CD4-positive, alpha-beta T cell treated with Interleukin-15 for 4 hours (primary cell): ENCODE measurements at places on chromosomes 3 and 15.

GRCh38 chr3:48125013-48125705 is 63.1 kb downstream of the CDC25A start:
- DNase-seq = no peak

DNA sequence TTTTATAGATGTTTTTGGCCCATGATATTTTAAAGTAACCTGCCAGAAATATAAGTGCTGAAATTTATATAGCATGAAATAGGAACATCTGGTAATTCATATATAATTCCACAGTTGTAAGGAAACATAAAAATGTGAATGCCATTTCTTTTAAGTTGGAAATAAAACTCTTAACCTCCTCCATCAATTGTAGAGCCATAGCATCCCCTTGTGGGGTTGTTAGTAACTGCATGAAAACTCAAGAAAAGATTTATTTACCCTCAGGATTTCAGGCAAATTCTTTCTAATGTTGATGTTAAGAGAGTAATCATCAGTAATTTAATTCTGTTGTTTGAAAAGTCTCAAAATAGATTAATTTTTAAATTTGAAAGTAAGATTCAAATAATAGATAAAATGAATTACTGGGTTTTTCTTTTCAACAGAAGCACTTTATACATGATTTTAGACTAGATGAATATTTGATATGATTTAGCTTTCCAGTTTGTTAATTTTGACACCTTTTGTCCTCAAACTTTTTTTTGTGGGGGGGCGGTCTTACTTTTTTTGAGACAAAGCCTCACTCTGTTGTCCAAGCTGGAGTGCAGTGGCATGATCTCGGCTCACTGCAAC is 74.7 kb downstream of the RASA2 start:
- DNase-seq = peak; percentile 74

GRCh38 chr3:143241481-143241951 is 121.9 kb downstream of the CHST2 start:
- DNase-seq = no peak

DNA sequence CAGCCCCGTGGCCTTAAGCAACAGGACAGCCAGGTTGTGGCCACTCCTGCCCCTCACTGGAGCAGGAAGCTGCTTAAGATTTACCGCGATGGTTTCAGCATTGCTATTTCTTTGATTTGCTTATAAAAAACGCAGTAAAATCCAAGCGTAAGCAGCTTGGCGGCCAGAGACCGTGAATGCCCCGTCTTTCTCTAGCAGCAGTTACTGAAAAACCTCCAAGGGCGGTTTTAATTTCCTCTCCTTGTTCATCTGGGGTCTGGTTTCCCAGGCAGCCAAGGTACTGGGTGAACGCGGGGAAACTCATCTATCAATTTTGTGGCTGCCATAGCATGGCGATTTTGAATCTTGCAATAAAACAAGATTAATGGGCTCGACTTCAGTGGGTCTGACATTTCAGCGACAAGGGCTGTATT is 130.3 kb downstream of the MINAR1 start:
- no peak for DNase-seq

DNA sequence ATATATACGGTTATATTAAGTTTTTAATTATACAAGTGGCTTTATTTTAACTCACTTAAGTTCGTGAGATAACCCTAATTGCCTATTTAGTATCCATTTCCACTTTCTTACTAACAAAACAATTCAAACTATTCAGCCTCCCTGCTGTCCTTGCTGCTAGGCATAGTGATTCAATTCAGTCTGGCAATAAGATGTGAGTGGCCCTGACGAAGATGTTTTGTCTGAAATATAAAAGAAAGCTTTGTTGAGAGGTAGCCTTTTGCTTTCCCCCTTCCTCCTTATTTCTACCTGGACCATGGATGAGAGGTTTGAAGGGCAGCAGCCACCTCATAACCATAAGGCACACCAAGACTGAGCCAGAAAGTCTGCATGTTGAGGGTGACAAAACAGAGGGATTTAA is 89.3 kb upstream of the TRIM42 start:
- DNase-seq = no peak

GRCh38 chr3:139994891-139995290 is 59.9 kb downstream of the CLSTN2 start:
- no peak for DNase-seq

- no peak for DNase-seq
Observed at GRCh38 chr3:39168156-39168780, 14.9 kb upstream of the CSRNP1 start.

DNA sequence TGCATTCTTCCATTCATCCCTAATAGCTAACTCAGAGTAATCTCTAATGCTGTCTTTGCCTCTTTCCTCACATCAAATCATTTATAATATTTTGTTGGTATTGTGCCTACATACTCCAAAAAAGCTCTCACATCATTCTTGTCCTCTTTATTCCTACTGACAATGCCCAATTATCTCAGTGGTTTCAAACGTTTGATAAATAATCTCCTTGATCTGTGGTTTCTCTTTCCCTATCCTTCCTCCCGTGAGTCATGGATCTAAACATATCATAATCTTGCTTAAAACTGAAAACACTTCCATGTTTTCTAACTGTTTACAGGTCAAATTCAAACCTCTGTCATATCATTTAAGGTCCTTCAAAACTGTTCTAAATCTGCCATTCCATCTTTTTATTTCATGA is 115.1 kb downstream of the CNTN6 start:
- no peak for DNase-seq

GRCh38 chr15:99683000-99683670 is 50.1 kb downstream of the LYSMD4 start:
- DNase-seq = no peak

DNA sequence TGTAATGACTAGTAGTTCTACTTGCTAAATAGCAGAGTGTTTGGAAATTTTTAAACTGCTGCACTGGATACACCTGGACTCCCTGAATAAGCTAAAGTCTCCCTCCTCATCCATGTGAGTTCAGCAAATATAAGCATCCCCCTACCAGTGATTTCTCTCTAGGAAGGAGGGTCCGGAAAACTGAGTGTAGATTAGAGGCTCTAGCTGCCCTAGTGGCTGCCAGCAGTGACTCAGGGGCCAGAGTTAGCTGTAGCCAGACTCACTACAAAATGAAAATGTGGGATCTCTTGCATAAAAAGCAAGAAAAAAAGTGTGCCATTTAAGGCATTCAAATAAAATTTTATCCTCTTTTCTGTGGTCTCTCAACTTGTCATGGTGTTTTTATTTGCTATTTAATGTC is 485.0 kb upstream of the ATP11B start:
- no peak for DNase-seq

GRCh38 chr3:56339244-56339643 is 129.0 kb downstream of the ERC2 start:
- no peak for DNase-seq

DNA sequence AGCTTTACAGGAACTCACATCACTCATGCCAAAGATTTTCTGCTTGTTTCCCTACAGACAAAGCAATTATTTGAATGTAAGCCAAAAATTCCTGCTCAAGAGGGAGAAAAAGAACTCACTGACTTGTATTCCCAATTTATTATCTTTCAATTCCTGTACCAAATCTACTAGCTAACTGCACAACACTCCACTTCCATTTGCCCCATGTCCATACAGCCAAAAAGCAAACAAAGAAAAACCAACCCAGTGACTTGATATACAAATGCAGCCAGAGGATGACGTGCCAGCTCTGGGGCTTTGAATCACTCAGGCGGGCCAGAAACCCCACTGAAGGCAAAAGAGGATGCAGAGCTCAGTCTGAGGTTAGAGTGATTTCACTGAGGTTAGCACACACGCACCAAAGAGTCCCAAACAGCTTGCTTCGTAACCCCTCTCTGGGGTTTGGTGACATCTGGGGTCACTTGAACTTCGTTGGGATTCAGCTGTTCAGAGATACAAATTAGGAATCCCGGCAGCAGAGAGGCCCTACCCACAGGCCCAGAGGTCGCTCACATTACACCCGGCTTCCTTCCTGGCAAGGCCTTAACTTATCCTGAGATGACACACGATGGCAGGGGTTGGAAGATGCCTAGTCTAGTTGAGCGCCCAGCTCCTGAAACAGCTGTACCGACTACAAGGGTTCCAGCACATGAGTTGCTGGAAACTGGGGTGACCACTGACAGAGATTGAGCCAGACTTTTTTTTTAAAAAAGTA is 1.6 kb downstream of the RFTN1 start:
- DNase-seq = peak; percentile 81

DNA sequence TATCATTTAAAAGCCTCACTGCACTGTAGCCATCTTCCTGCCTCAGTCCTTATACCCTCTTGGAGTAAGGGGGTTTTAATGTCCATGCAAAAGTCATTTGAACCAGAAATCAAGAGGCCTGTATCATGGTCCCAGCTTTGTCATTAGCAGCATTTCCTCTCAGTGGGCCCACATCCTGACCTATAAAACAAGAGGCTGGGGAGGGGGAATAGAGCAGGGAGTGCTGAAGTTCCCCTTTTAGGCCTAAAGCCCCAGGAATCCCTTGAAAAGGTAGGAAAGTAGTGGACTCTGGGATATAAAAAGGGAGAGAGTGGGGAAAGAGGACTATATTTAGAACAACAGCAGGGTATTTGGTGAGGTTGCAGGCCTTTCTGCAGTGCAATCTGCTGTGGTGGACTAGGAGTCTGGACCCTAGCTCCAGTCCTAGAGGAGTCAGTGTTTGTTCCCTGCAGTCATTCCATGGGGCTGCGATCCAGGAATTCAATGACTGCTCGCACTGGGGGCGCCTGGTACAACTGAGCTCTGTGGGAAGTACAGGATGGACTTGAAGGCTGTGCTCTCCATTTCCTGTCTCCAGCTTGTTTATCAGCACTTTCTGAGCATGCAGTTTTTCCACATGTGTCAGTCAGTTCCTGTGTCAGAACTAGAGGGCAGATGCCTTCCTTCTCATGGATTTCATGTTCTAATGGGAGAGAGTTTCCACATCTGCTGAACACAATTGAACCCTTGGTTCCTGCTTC is 46.8 kb downstream of the PDHB start:
- DNase-seq = no peak

GRCh38 chr15:48650931-48651330 is 5.4 kb upstream of the FBN1 start:
- DNase-seq = no peak

GRCh38 chr3:18648159-18648558 is 223.0 kb upstream of the SATB1 start:
- DNase-seq = no peak

GRCh38 chr15:78641102-78641748 is at the start of gene CHRNB4:
CHRNB4 (minus strand) TSS chr15:78641210; CDS start chr15:78641133, 77 bp downstream.
- no peak for DNase-seq

- DNase-seq = no peak
Observed at GRCh38 chr3:133973249-133973980, 56.3 kb downstream of the SLCO2A1 start.

- DNase-seq = no peak
Observed at GRCh38 chr3:12287727-12288181, 1.1 kb upstream of the PPARG start.

- DNase-seq = no peak
Observed at GRCh38 chr15:32869776-32870175, 152.0 kb downstream of the GREM1 start.

DNA sequence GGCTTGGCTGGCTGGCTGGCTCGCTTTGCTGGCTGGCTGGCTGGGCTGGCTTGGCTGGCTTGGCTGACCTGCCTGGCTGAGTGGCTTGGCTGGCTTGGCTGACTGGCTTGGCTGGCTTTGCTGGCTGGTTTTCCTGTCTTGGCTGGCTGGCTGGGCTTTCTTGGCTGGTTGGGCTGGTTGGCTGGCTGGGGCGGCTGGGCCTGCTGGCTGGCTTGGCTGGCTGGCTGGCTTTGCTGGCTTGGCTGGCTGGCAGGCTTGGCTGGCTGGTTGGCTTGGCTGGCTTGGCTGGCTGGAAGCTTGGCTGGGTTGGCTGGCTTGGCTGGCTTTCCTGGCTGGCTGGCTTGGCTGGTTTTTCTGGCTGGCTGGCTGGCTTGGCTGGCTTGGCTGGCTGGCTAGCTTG is 435.6 kb downstream of the GOLGA6L6 start:
- no peak for DNase-seq

GRCh38 chr15:88896333-88897033 is 1.1 kb upstream of the HAPLN3 start:
- DNase-seq = no peak

GRCh38 chr15:40471808-40472150 is 995 bp downstream of the CHST14 start:
- peak; percentile 5 for DNase-seq
